ENCODE measurements at places on chromosomes 16 and 17.
A peak's percentile ranks its signal among the peaks of the same experiment; 100 is the strongest.

GRCh38 chr16:14356064-14356463 is 274.0 kb downstream of the PARN start:
- no peak for DNase-seq

DNA sequence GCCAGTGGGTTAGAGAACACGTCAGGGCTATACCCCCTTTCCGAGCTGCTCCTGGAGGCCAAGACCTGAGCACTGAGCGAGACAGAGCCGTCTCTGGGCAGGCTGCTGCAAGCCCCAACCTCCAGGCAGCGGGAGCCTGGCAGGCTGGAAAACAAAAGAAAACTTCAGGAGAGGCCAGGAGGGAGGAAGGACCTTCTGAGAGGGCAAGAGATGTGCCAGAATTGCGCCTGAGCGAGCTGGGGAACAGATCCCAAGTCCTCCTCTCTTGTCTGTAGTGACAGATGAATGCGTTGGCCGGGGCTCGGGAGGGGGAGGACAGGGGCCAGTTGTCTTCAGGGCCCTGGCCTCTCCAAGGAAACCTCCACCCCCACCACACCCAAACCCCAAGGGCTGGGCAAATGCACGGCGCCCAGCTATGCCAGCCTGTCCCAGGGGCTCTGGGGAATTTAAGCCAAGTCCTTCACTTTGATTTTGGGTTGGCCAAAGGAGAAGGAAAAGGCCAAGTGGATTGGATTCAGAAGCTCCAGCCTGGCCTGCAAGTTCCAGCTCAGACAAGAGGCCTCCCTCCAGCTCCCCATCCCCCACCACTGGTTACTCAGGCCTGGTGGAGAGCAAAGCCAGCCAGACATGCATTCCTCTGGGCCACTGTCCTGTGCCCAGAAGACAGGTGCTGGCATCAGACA is 18.1 kb downstream of the SDK2 start:
- no peak for DNase-seq

DNA sequence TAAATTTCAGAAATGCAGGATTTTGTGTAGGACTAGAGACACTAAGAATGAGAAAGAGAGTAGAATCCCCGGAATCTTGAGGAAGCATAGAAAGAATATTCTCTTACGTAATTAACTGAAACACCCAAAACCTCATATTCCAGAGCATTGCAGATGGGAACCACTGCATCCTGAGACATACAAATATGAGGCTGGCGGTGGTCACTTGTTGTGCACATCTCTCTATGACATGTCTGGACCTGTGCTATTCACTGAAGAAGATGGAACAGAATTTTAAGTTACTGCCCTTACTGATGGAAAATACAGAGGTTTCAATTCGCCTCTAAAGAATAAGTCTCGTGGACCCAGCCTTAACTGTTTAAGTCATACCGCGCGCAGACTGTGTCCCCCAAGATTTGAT is 806 bp downstream of the RAD51C start:
- no peak for DNase-seq

DNA sequence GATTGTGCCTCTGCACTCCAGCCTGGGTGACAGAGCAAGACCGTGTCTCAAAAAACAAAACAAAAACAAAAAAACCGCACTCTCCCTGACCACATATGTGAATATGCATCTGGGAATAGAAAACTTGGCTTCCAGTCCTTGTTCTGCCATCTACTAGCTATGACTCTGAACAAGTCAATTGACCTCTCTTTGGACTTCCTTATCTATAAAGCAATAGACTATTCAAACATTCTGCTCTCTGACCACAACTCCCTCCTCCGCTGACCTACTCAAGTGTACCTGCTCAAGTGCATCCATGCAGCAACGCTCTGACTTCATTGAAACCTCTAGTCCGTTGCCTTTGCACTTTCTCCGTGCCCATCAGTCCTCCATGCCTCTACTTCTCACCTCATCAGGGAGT is 52.6 kb upstream of the KDM6B start:
- DNase-seq = no peak

- DNase-seq = peak; percentile 54
Observed at GRCh38 chr17:29292992-29293889, 707 bp downstream of the NUFIP2 start.

GRCh38 chr17:81148986-81149533 is 16.2 kb upstream of the PVALEF start:
- no peak for DNase-seq

DNA sequence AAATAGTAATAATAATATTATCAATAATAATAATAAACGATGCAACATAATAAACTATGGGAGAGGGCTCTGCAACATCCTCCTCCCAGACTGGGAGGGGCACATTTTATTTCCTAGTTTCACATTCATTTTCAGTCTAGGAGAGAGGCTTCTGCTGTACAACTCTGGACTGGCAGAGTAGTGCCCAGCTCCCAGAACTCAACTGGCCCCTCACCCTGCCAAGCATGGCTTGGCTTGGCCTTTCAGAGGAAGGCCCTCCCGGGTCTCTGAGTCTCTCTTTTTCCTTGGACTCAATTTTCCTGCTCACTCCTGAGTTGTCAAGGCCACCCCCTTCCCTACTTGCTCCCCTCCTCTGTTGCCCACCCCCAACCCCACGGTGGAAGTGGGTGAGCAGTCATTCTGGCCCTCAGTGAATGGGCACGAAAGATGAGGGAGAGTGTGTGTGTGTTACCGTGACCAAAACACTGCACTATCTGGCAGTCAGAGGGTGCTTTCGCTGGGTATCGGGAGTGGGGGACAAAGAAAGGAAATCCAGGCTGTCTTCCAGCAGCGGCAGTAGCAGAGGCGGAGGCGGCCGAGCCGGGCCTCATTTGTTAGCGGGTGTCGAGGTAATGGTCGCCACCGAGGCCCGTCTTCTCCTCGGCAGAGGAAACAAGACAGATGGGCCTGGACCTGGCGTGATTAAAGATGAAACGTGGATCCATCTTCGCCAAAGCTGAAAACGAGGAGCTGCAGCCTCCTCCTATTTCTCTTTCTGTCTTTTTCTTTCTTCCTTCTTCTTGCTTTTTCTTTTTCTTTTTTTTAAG is 2.3 kb downstream of the HOXB4 start:
- DNase-seq = no peak

DNA sequence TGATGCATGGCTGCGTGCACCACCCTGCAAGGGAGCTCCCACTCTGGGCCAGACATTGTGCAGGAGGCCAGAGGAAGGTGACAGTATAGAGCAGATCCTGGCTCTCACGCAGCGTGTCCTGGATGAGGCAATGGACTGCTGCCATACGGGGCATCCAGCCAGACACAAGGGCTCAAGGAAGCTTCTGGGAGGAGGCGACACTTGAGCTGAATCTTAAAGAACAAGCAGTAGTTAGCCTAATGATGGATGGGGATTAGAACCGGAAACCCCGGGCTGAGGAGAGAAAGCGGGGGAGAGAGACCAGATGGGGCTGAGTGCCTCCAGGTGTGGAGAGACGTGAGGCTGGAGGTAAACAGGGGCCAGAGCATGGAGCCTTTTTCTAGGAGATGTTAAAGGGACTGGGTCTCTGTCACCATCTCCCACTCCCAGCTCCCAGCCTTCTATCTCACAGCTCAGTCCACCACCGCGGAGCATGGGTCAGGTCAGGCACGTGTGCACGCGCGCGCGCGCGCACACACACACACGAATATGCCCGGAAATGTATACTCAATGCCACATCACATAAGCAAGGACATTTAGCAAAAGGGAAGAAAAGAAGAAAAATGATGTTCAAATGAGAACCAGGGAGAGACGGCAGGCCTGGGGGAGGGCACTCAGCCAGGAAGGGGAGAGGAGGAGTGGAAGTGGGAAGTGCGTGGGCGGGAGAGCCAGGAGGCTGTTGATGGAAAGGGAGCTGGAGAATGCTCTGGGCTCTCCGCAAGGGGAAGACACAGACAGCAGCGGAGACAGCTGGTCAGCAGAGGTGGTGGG is 46.3 kb downstream of the CCDC42 start:
- DNase-seq = peak; percentile 62

DNA sequence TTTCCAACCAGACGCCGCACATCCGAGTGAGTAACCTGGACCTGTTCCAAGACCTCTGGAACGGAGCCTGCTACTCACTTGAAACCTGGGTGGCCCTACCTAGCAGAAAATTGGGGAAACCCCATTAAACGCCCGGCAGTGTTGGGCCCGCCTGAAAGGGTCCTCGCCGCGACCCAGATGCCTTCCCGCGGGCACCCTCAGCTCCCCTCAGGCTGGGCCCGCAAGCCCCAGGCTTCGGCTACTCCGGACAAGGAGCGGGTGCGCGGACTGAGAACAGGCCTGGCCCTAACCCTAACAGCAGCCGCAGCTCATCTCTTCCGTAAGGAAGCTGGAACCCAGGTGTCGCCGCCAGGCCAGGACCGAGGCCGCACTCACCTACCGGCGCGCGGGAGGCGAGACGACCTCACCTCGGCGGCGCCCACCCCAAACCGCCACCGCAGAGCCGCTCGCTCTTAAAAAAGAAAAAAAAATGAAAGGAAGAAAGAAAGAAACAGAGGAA is 344 bp downstream of the PSME3IP1 start:
- peak; percentile 44 for DNase-seq

GRCh38 chr16:67147437-67148140 is 3.2 kb downstream of the B3GNT9 start:
- DNase-seq = no peak

DNA sequence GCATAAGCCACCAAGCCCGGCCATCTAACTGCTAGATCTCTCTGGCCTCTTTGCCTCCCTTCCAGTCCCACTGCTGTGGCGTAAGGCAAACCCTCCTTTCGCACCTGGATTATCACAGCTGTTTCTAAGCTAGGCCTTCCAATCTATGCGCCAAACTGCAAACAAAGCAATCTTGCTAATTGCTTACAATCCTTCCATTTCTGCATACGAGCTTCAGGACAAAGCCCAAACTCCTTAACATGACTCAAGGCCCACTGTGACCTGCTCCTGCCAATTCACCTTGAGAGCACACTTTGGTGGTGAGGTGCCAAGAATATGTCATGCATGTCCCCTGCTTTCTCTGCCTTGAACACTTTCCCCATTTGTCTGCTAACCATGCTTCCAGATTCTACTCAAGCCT is 6.0 kb upstream of the ARL5C start:
- no peak for DNase-seq

- DNase-seq = no peak
Observed at GRCh38 chr17:41625602-41626001, 1.2 kb upstream of the KRT17 start.

GRCh38 chr17:58039975-58040374 is 32.9 kb upstream of the SRSF1 start:
- DNase-seq = no peak

GRCh38 chr17:19464031-19465026 is 53.3 kb downstream of the RNF112 start:
- DNase-seq = peak; percentile 53

GRCh38 chr17:8868529-8868951 is 1.1 kb upstream of the PIK3R6 start:
- DNase-seq = no peak

DNA sequence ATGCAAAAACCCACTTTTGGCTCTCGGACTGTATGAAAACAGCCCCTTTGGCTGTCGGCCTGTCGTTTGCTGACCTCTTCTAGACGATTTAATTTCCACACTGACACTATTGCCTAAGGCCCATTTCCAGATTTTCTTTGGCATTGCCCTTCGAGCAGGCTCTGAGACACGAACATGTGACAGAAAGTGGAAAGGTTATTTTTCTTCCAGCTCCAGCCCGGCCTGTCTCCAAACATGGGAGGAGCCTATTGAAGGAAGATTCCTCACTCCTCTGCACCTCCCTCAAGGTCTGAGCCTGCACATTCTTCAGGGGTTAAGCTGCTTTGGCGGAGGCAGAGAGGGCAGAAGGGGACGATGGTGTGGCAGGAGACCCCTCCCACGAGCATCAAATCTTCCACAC is 85.9 kb upstream of the FOXF1 start:
- no peak for DNase-seq

DNA sequence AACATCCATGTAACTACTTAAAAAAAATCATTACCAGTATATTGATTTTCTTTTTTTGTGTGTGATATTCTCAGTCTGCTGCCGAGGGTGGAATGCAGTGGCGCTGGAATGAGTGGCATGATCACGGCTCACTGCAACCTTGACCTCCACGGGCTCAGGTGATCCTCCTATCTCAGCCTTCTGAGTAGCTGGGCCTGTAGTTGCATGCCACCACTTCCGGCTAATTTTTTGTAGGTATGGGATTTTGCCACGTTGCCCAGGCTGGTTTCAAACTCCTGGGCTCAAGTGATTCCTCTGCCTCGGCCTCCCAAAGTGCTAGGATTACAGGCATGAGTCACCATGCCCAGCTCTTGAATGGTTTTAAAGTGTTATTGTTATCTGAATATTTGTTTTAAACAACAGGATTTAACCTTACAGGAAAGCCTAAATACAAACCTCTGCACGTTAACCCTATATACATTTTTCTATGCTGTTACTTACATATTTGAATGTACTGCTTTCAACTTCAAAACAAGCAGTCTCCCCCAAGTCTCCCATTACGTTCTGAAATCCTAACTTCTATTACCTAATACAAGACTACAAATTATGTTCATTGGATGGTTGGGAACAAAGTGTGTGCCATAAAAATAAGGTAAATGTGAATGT is 61.7 kb downstream of the KPNA2 start:
- DNase-seq = no peak

DNA sequence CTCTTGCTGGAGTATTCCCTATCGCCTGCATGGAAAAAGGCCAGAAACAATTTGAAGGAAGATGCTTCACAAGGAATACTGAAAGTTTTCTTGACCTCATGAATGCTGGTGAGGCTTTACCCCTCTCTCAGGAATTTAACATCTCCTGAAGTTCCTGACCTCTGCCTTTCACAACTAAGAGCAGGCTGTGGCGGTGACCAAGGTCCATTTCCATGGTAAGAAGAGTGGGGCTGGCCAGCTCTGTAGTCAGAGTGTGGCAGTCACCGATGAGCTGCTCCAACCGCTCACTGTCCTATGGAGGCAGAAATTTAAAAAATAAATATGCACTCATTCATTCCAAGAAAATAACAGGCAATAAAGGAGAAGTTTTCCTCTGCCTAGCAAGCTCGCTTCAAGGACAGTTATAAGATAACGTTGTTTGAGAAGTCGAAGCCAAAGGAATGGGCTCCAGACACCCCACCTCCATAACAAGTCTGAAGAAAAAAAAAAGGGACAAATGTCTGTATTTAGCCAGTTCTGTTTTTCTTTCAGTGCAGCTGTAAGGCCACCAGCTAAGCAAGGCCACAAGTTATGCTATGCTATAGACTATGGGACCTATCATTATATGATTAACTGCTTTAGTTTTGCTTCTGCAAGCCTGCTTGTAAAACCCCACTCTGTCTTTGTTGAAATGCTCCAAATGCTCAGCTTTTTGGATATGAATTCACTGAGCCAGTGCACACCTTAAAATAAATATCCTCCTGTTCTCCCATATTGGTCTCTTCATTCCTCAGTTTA is 6.0 kb upstream of the CCL4L2 start:
- DNase-seq = no peak

GRCh38 chr17:62625870-62626200 is 1.6 kb upstream of the MRC2 start:
- no peak for DNase-seq

GRCh38 chr17:55144518-55144917 is 120.2 kb upstream of the HLF start:
- no peak for DNase-seq

- DNase-seq = no peak
Observed at GRCh38 chr17:58156839-58157803, 8.9 kb downstream of the OR4D1 start.
